ENCODE measurements at places on chromosomes 3 and 15.
A peak's percentile ranks its signal among the peaks of the same experiment; 100 is the strongest.

DNA sequence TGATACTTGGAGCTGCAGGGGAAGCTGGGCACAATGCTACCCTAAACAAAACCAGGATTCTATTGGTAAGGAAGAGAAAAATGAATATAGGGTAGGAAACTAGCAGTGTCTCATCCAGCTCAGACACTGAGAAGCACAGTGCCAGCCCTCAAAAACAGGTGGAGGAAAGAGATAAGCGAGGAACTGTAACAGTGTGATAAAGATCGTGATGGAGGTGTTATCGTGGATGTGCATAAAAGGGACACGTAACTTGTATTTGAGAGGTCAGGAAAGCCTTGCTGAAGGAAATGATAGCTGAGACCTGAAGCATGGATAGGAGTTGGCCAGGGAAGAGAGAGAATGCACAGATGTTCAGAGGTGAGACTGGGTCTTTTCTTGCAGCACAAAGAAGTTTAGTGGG lies 27.4 kb downstream of the MIX23 start:
- no peak for DNase-seq

- no peak for DNase-seq
Observed at GRCh38 chr3:56144805-56145204, 323.5 kb downstream of the ERC2 start.

DNA sequence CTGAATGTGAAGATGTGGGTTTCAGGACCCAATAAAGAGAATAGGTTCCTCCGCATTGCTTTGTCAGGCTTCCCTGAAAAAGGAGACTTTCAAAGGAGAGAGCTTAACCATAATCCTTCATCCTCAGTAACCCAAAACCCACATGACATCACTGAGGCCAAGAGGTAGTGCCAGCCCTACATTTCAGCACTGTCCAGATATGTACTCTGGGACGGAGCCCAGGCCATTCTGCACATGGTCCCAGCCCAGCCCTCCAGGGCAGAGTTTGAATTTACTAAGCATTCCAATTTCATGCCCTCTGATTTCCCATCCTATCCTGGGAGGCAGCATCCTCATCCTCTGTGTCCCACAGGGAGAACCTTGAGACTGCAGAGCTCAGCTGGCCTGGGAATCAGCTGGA lies 210.5 kb downstream of the GABRB3 start:
- DNase-seq = no peak

- no peak for DNase-seq
Observed at GRCh38 chr15:82805994-82806406, at the start of gene FSD2. Gene FSD2 (minus strand): TSS chr15:82806069. CDS start chr15:82787390, 18,679 bp downstream.

DNA sequence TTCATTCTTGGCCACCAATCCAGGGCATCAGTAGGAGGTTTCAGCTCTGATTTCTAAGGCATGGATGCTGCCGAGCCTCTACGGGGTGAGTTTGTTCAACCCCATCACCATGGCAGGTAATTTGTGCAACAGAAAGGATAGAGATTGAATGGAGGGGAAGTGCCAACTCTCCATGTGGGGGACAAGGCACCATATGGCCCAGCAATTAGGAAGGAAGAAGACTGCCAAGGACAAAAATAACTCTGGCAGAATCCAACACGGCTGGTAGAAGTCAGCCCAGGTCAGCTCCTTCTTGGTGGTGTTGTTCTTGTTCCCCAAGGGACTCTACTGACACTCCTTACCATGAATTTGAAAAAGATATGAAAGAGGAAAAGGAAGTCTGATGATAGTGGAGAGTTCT lies 503.9 kb downstream of the MAGI1 start:
- DNase-seq = no peak

DNA sequence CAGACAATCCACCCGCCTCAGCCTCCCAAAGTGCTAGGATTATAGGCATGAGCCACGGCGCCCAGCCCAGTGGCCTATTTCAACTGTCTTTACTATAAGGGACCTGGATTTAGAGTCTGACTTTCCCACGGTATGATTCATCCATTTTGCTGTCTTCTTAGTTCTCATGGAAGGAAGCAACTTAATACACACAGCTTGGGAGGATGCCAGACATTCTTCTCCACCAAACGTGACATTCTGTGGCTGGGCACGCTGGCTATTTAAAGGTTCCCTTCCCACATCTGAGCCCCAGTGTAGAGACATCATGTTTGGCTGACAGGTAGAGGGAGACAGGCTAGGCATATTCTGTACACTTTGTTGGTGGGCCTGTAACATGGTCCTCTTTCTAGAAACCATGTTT lies 26.2 kb downstream of the FAM43A start:
- no peak for DNase-seq

- DNase-seq = no peak
Observed at GRCh38 chr15:86526938-86527690, 447.4 kb downstream of the AGBL1 start.

DNA sequence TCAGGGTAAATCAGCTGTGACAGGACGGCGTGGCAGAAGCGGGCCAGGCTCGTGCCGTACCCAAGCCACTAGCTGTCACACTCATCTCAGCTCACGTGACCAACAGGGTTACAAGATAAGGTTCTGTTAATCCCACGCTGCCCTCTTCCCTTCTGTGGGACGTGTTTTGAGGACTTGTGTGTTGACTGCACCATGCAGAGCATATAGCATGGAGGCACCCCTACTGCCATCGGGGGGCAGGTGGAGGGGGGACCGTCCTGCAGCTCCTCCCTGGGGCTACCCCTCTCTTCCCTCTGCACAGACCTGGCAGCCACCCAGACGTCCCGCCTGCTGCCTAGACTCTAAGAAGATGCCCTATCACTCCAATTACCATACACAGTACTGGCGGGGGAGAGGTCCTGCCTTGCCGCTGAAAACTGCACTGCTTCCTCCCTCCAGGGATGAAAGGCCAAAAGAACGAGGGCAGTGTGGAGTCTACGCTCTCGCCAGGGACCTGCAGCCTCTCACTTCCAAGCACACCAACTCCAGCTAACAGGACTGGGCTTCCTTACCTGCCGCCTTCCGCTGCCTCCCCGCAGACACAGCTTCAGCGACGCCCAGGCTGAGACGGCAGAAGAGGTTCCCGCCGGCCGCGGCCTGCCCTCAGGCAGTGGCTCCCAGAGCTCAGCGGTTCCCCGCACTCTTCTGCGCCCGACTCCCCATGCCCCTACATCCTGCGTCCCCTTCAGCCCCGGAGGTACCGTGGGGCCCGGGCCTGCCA lies at the start of gene TNK2:
TNK2 (minus strand) TSS at position 618 of the 760 bp plus-strand sequence. CDS start 19,963 bp downstream, outside the sequence.
- peak; percentile 65 for DNase-seq

DNA sequence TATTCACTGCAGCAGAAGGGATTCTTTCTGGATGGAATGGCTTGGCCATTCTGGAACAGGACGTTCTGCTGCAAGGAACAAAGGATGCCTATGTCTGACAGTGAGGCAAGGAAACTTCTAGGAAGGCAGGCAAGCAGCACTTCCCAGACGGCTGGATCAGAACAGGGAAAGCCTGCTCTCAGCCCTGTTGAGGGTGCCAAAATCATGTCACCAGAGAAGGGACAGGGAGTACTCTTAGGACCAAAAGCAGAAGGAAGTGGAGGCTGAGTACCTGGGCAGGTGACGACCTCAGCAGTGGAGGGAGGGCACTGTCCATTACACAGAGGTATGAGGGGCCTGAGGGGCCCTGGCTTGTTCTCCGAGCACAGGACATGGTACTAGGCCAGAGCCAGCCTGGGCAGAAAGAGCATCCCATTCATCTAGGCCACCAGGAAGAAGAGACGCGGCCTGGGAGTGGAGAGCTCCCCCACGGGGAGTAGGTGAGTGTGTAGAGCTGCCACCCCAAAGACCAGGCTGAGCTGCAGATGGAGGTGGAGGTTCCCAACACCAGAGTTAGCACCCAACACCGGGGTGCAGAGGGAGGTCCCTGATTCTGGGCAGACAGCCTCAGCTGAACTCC lies 9.6 kb downstream of the KLF15 start:
- peak; percentile 5 for DNase-seq

- DNase-seq = no peak
Observed at GRCh38 chr15:48695088-48695826, 49.7 kb upstream of the FBN1 start.

- no peak for DNase-seq
Observed at GRCh38 chr15:63372018-63372705, 9.5 kb downstream of the CA12 start.

DNA sequence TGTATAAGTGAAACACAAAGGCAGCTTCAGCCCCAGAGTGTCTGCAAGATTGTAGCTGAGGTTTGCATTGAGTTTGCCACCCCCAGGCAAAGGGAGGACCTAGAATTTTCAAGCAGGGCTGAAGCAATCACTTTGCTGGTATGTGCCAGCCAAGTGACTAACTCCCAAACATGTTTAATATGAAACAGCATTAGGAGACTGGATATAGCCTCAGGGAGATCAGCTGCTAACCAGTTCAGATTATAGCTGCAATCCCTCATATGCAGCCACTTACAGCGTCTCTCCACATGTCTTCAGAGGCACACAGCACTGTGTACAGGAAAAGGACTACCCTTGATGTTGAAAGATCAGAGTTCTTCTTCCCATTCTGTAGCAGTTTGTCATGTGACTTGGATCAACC lies 38.4 kb upstream of the PPP2R3A start:
- no peak for DNase-seq

GRCh38 chr3:75180235-75180944 lies 483.7 kb upstream of the FRG2C start:
- DNase-seq = no peak

DNA sequence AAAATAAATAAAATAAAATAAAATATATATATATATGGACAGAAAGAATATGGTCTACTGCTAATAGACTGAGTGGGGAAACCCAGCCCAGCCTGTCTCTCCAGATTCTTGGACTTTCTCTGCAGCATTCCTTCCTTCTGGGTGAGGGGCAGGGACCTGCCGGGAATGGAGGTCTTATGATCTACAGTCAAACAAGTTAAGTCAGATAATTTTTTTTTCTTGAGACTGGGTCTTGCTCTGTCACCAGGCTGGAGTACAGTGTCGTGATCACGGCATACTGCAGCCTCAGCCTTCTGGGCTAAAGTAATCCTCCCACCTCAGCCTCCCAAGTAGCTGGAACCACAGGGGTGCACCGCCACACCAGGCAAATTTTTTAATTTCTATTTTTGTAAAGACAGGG lies 33.5 kb upstream of the ZNF774 start:
- DNase-seq = no peak

DNA sequence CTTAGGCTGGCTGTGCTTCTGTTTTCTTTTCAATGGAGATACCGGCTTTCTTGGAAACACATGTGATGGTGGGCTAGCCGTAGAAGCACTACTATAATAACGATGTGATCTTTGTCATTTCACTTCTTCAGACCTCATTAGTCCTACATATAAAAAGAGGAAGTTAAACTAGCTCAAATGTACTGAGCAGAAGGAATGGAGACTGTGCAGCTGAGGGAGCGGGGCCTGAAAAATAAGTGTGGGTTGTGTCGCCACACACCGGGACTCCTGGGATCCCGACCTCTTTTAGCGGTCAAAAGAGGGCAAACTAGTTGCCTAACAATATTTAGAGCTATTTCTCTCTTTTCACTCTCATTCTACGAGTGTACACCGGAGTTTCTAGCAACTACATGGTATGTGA lies 1.0 kb upstream of the RNF7 start:
- no peak for DNase-seq

- DNase-seq = no peak
Observed at GRCh38 chr3:172201136-172201869, 161.9 kb downstream of the FNDC3B start.

DNA sequence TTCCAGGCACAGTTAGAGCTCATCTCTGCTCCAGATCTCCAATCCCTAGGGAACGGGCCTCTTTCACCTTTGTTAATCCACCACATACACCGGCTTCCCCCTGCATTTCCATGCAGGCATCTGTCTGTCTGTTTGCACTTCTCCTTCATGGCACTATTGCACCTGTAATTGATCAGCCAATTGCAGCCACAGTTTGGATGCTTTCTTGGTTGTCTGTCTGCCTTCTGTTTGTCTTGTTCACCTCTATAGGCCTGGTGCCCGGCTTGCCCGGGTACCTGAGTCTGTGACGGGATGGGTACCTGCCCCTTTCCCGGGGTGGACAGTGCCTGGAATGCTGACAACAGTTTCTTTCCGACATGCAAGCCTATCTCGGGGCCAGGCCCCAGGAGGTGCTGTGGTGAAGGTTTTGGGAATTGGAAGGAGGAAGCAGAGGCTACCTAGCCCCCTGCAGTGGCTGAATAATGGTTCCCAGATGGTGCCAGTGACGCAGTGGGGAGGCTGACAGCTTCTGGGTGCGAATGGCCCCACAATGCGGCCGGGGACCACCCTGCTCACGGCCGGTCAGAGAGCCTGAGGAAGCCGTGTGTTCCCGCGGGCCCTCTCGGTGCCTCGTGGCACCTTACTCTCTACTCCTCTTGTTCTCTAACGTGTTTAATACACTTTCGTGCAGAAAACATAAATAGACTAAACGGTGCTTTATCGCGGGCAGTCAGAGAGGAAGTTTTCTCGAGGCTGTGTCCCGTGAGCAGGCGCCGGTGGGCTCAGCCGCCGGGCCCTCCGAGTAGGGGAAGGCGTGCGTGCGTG lies 31.3 kb upstream of the RAB6B start:
- DNase-seq = no peak

DNA sequence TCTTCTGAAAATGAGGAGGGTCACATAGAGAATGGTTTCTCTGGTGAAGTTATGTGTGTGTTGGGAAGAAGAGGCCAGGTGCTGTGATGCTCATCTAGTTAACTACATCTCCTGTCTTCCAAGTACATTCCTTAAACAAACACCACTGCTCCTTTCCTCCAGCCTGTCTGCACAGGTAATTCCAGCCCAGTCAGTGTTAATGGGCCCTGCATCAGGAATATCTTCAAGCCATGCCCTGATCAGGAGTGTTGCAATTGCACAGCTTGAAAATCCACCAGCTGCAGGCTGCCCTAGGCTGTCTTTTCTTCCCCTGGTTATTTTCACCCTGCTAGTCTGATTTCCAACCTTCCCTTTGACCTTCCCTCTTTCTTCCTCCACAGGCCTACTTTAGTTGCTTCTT lies 41.9 kb upstream of the LMOD3 start:
- no peak for DNase-seq

DNA sequence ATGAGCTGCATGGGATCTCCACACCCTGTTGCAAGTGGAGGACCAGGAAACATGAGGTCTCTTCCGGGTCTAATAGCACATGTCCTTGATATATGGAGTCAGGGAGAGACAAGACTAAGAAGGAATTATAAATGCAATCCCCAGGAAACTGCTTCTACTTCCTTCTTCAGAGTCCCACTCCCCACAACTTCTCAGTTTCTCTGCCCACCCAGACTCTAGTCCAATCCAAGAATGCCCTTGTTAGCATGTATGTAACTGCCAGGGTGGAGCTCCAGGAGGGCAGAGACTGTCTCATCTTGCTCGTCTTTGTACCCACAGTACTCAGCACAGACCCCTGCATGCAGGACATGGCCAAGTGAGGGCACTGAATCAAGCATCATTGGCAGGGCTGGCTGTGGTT lies 8.3 kb downstream of the DAPK2 start:
- DNase-seq = no peak

- DNase-seq = no peak
Observed at GRCh38 chr15:74384881-74385643, 17.6 kb upstream of the CYP11A1 start.

GRCh38 chr3:167125612-167126407 lies 254.3 kb downstream of the ZBBX start:
- DNase-seq = no peak

GRCh38 chr15:45654749-45655148 lies 19.9 kb downstream of the SQOR start:
- DNase-seq = no peak

GRCh38 chr15:64478863-64479262 lies 18.5 kb downstream of the ZNF609 start:
- no peak for DNase-seq

GRCh38 chr3:157961665-157962064 lies 144.6 kb downstream of the SHOX2 start:
- no peak for DNase-seq

- no peak for DNase-seq
Observed at GRCh38 chr3:65729555-65729954, 309.2 kb downstream of the MAGI1 start.

GRCh38 chr15:81940467-81941451 lies 105.1 kb downstream of the MEX3B start:
- DNase-seq = no peak

Data from glutamatergic neuron (in vitro differentiated cells).